Activated T-cell treated with anti-CD3 and anti-CD28 coated beads, Interleukin-2, amount 50 U/mL, for 4 hours (primary cell): ENCODE measurements at places on chromosomes 12 and 14. TPM values are rescaled to one million over a fixed set of nuclear protein-coding genes. Genes with fewer than 3 reads are reported as not detected.

The ASCL4 gene
- total RNA-seq, result not detected

The CCDC92 gene
- total RNA-seq, result 8.6 TPM

The MYH6 gene
- total RNA-seq, result not detected

The SPIC gene
- total RNA-seq, result not detected

The GPR68 gene
- 6.0 TPM for total RNA-seq

GRCh38 chr14:33800735-33801163, 150.1 kb downstream of the EGLN3 start:
- DNase-seq, result no peak

GRCh38 chr12:117161460-117162166, 28.7 kb downstream of the FBXO21 start:
- DNase-seq, result no peak
